ENCODE measurements at places on chromosomes 1 and 21.

DNA sequence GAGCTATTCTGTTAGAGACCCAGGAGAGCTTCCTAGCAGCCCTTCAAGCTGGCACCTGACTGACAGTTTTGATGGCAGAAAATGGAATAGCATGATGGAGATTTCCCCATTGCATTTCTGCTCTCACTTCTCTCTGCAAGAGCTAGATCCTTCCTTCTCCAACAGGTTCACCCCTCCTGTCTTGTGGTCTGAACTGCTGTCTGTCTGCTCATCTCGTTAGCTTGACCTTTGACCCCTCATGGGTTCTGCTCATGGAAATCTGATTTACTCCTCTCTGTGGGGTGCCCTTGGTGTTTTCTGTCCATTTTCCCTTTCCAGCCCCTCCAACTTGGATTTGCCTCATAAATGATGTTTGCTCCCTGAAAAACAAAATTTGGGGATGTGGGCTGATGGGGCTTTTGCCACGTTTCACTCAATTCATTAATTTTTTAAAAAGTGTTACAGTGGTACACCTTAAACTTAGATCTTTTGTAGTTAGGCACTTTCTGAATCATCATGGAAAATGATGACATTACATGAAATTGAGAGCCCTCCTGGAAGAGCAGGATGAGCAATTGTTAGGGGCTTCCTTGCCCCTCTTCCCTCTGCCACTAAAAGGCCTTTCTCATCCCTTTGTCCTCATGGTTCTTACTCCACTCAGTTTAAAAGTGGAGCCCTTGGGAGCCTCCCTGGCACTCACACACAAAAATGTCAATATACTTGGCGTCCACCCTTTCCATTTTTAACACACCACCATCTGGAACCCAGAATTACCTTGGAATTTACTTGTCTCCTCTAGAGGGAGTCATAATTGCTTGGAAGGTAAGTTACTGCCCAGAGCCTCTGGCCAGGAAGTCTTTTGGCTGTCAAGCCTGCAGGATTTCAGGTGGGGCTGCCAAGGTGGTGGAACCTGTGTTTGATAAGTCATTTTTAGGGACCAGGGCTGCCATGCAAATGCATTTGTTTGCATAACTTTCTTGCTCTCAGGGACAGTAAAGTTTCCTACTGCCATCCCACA, 31.9 kb upstream of the IL19 start:
- no peak for DNase-seq

- no peak for DNase-seq
Observed at GRCh38 chr1:50566405-50566804, 143.2 kb upstream of the DMRTA2 start.

DNA sequence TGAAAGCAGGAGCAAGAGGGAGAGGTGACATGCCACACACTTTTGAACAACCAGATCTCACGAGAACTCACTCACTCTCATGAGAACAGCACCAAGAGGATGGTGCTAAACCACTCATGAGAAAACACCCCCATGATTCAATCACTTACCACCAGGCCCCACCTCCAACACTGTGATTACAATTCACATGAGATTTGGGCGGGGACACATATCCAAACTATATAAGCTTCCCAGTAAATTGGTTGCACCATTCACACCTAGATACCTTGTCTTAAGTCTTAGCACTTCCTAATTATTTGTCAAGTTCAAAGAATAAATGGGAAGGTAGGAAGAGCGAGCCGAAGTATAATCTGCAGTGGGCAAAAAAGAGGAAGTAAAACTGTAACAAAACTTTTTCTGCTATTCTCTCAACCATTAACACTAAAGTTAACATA, 34.3 kb downstream of the AMY1C start:
- DNase-seq, result no peak

GRCh38 chr1:215479567-215479966, 87.5 kb upstream of the KCTD3 start:
- no peak for DNase-seq

- no peak for DNase-seq
Observed at GRCh38 chr1:108639899-108640560, 20.9 kb downstream of the HENMT1 start.

DNA sequence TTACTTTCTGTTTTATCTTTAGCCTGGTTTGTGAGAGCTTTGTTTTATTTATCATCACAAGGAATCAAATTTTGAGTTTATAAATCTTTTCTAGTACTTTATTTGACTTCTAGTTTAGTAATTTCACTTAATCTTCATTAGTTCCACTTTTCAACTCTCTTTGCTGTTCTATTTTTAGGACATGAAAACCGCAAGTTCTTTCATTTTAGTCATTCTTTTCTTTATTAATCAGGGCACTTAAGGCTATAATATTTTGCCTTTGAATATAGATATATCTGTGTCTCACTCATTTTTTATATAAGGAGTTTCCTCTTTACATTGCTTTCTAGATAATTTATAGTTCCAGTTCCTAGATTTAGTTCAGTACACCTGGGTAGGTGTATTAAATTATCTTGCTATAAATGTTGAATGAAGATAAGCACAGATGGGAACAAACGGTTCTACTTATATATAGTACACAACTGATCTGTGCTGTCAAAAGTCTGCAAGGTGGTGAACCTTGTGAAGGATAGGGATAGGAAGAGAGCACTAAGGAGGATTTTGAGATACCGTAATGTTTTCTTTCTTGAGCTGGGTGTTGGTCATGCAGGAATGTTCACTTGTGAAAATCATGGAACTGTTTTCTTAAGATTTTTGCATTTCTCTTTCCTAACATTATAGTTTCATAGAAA, 402.3 kb downstream of the RYR2 start:
- no peak for DNase-seq

DNA sequence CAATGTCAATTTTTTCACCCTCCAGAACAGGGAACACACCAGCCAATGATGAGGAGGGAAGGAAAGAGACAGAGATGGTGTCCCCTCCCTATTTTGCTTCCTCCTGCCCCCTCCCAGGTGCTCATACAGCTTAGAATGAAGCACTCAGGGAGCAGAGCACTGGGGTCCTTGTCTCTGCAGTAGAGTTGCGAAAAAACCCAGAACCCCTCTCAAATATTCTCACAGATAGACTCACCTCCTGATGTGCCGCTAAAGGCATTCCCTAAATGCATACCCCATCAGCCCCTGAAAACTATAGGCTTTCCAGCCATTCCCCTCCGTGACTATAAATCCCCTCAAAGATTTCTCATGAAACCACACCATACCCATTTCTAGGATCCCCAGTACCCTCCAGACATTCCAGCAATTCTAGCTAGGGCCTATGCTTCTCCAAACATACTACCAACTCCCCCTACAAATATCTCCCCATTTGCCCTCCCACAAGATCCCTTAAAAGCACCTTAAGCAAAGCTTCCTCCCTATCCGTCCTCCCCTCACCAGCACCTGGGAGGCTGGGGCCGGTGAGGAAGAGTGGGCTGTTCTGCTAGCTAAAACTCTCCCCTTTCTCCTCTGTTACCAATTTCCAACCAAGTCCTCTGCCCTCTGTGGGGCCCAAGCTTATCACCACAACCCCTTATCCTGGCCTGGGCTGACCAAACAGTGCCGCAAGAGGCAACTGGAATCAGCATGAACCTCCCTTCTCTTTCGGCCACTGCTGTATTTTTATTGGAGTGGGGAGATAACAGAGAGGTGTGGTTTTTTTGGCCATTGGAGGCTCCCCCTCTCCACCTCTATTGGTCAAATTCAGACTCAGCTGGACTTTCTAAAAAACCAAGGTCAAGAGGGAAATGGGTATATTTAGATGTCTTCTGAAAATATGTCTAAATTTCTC, 54.7 kb downstream of the RHBG start:
- no peak for DNase-seq

DNA sequence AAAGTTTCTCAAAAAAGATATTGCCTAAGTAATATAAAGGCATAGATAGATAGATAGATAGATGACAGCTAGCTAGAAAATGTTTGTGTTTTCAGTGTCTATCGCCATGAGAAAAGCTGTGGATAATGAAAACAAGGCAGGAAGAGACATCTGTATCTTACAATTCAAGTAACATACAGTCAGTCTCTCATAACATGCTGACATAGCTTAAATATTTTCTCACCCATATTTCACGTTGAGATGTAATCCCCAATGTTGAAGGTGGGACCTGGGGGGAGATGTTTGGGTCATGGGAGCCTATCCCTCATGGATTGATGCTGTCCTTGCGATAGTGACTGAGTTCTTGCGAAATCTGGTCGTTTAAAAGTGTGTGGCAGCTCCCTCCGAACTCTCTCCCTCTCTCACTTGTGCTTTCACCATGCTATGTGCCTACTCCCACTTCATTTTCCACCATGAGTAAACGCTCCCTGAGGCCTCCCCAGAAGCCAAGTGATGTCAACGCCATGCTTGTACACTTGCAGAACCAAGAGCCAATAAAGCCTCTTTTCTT, 856.8 kb upstream of the ADAMTS5 start:
- DNase-seq, result no peak

DNA sequence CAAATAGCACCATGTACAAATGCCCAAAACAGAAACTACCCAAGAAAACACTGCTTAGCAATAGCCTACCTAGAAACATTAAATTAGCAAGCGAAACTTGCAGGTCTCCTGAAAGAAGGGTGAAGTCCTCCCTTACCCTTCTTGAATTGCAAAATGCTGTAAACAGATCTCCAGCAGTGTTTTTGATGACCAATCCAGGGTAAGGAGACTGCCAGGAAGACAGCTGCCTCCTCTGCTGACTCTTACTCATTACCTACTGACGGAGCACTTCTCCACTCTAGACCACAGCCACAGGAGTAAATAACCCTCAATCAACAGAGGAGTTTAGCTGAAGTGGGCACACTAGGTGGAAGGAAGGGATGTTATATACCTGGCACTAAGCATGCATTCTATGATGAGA, 32.2 kb upstream of the GADD45A start:
- peak; percentile 57 for DNase-seq

- DNase-seq, result no peak
Observed at GRCh38 chr1:232890340-232890943, 60.0 kb upstream of the NTPCR start.

- DNase-seq, result no peak
Observed at GRCh38 chr1:212125654-212126053, 90.1 kb downstream of the DTL start.

DNA sequence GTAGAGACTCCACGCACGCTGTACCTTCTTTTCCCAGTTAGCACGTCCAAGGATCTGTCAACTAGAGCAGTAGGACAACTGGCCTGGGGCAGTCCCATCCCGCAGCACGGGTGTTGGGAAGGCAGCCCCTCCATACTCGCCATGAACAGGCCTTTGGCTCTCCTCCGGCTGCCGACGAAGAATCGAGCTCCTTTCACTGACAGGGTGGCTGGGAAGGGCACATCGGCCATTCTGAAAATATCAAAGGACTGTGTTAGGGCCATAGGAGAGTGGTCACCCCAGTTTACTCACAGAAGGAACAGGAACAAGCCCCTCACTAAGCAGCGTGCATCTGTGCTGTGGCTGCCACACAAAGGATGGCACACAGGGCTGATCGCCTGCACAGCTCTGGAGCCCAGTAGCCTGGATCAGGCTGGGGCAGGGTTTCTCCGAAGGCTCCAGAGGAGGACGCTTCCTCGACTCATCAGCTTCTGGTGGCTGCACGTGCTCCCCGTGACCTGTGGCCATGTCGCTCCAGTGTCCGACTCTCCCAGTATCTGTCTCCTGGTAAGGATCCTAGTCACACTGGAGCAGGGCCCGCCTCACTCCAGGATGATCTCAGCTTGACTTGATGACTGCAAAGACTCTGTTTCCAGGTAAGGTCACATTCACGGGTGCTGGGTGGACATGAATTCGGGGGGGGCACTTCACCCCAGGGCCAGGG, 8.9 kb downstream of the KRTAP10-1 start:
- DNase-seq, result no peak

DNA sequence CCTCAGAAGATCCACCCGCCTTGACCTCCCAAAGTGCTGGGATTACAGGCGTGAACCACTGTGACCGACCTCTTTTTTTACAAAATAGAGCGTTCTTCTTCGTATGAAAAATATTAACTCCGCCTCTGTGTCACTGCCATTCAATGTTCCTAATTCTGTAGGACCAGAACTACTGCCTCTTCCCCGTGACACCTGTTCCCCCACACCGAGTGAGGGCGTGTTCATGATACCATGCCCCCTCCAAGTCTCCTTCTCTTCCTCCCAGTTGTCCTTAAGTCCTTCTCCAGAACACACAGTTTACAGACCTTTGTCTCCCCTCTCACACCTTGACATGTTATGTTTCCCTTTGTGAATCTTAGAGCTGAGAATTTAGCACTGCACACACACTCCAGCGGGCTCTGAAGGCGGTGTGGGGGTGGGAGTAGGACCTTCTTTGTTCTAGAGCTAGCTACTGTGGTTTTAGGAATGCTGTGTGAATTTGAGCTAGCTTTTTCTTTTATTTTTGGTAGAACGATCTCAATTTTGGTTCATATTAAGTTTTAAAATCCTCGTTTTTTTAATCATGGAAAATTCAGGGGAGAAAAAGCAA, 82.4 kb upstream of the LPGAT1 start:
- DNase-seq, result no peak

- no peak for DNase-seq
Observed at GRCh38 chr1:110520827-110521226, 1.9 kb upstream of the KCNA10 start.

GRCh38 chr1:203081465-203082230, 4.2 kb downstream of the MYOG start:
- no peak for DNase-seq

DNA sequence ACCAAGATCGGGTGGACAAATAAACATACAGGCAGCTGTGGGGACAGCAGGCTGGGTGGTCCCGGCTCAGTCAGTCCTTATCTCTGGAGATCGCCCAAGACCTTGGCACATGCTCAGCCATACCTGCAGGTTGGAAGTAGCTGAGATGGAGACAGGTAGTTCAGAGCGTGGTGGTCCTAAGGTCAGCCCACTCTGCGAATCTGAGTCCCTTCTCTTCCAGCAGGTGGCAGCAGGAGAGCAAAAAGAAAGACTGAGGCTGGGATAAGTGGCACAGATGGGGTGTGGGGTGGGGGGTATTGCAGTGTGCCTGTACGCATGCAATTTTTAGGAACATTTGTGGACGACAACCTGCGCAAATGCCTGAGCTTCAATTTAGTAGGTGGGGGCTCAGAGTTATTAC, 104.9 kb downstream of the TENT5C start:
- no peak for DNase-seq

- no peak for DNase-seq
Observed at GRCh38 chr21:42527489-42528158, 14.0 kb downstream of the SLC37A1 start.

DNA sequence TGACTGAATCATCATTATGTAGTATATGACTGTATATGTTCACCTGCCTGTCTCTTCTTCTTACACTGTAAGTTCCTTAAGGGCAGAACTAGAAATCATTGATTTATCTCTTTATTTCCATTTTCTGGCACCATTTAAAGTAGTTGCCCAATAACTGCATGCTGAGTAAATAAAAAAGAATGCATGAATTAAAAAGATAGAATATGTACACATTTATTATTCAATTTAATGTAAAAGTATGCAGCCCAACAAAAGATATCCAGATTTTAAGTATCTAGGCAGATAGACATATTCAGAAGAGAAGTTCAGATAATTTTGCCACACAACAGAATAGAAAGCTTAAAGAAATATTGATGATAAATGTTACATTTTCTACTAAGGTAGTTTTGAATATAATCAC, 1244.6 kb upstream of the ADGRL4 start:
- no peak for DNase-seq
